ENCODE measurements at places on chromosomes 13 and 19.

- no peak for DNase-seq
Measured at GRCh38 chr19:17404015-17404414, 1.4 kb downstream of the BST2 start.

GRCh38 chr13:71156550-71156949 is 710.5 kb downstream of the DACH1 start:
- no peak for DNase-seq

- no peak for DNase-seq
Measured at GRCh38 chr13:26465954-26466353, 91.5 kb upstream of the WASF3 start.

GRCh38 chr19:35318679-35319448 is 10.1 kb upstream of the CD22 start:
- no peak for DNase-seq

DNA sequence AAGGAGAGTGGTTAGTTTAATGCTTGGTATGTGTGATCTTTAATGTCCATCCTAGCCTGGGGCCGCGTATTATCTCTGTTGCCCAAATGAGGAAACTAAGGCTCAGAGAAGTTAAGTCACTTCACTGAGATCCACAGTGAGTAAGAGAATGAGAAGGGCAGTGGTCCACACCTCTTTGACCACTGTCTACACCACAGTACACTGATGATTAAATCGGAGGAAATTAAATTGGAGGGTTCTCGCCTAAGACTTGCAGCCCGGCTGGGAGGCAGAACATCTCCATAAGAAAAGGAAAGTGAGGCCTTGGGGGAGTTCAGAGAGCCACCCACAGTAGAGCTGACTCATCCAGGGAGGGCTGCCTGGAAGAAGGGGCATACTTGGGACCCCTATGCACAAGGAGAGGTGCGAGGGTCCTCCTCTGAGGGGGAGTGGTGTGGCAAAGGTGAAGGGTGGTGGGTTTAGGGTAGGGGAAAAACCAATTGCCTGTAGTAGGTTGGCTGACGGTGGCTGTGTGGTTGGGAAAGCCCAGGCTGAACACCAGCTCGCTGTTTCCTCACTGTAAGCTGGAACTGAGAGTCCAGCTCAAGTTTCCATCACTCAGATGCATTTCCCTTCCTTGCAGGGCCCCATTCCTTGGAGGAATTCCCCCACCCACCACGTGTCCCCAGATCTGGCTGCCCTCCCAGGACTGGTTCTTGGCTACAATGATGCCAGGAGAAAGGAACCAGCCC is 15.0 kb upstream of the DHRS12 start:
- DNase-seq: no peak

GRCh38 chr13:31967155-31967554 is 64.4 kb upstream of the FRY start:
- DNase-seq: no peak

GRCh38 chr19:38563475-38563874 is 54.3 kb downstream of the MAP4K1 start:
- DNase-seq: no peak

DNA sequence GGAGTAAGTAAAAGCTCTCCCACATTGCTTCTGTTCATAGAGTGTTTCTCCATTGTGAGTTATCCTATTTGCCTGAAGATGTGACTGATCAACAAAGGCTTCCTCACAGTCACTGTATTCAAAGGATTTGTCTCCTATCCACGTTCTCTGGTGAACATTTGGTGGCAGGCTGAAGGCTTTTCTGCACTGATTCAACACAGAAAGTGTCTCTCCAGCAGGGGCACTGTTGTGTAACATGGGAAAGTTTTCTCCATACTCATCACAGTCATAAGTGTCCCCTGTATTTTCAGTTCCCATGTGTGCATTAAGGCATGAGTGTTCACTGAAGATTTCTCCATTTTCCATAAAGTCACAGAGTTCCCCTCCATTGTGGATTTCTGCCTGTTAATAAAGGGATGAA is 17.6 kb downstream of the ZNF121 start:
- DNase-seq: no peak

DNA sequence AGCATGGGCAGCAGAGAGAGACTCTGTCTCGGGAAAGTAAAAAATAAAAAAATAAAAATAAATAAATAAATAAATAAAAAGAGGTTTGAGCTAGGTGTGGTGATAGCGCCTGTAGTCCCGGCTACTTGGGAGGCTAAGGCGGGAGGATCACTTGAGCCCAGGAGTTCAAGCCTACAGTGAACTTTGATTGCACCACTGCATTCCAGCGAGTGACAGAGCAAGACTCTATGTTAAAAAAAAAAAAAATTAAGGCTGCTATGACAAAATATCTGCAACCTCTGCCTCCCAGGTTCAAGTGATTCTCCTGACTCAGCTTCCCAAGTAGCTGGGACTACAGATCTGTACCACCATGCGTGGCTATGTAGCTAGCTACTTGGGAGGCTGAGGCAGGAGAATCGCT is 3.2 kb upstream of the DENND1C start:
- DNase-seq: no peak

DNA sequence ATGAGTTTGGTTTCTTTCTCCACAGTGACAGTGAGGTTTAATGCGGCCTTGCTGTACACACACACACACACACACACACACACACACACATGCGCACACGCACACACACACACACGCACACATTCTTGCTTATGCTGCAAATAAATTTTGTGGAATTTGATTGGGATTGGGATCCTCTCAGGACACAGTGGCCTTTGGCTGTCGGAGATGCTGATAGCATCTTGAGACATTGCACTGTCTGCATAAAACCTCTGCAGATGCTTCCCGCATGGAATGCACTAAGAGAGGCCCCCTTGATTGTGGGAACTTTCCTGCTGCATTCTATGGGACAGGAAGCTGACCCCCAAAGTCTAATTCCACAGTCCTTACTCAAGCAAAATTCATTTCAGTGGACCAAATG is 145.6 kb downstream of the FLT1 start:
- DNase-seq: no peak

GRCh38 chr13:45242524-45242923 is 41.7 kb upstream of the KCTD4 start:
- DNase-seq: no peak
